ENCODE measurements at places on chromosomes 7 and 10.

DNA sequence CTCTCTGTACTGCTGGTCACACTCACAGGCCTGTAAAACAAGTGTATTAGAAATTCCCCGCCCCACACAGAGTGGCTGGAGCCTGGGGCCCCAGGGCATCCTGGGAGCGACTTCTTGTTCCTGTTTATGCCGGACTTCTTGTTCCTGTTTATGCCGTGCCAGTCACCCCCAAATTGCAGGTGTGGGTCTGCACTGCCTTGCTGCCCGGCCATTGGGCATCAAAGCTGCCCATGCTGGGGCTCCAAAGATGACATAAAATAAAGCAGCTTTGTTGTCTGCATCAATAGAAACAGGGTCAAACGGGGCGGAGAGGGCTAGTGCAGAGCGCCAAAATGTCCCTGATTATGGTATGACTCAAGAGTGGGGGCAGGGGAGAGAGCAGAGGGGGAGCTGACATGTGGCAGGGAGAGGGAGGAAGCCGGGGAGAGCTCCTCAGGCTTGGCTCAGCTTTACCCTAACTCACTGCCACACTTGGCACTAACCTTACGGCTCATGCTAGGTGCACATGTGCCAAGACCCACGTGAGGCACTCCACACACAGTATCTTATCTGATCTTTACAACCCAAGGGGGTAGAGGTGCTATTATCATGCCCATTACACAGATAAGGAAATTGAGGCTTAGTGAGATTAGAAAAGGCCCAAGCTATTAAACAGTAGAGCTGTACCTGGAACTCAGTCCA, 98.4 kb downstream of the PIP4K2A start:
- DNase-seq: no peak

DNA sequence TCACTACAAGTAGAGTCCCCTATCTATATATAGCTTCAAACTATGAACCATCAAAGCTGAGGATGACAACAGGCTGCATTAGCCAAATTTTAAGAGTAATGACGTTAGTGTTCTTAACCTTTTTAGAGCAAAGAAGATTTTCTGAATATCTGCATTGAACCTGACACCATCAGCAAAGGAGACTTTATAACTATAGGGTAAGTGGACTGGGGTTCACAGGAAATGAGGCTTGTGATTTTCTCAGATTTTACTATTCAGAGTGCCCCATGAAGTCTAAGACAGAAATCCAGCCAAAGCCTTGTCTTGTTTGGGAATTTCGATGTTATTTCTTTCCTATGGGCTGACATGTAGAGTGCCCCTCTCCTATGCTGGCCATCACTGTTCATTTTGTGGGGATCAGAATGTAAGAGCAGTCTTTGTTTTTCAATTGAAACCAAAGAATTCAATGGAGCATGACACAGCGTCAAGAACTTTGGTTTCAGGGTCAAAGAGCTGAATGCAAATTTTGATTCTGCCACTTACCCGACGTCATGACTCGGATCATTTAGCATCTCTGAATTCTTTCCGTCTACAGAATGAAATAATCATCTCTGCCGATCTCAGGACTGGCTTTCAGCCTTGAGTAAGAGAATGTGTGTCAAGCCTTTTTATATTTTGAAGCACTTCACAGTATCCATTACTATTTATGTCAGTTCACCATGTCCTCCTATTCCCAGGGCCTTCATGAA, 52.7 kb downstream of the DENND11 start:
- DNase-seq: peak; percentile 62

DNA sequence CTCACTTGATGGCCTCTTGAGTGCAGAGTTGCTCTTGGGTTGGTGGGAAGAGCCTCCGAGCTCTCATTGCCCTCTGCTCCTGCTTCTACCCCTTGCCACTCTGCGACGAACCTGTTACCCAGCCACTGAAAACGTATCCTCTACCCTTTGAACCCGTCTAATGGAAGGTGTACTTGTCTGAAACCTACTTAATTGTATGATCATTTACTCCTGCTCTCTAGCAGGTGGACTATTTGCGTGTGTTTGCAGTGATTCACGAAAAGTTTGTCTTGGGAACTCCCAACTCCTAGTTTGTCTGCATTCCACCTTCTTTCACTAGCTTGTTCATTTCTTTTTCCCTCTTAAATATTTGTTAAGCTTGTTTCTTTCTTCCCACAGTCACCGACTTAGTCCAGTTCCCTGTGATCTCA, 503 bp downstream of the CROT start:
- no peak for DNase-seq

- DNase-seq: no peak
Observed at GRCh38 chr10:118204292-118204943, 137.7 kb downstream of the FAM204A start.

Measured in renal pelvis (tissue), 12 donors.